SK-N-MC (cell line): ENCODE measurements at places on chromosomes 6 and 20.

DNA sequence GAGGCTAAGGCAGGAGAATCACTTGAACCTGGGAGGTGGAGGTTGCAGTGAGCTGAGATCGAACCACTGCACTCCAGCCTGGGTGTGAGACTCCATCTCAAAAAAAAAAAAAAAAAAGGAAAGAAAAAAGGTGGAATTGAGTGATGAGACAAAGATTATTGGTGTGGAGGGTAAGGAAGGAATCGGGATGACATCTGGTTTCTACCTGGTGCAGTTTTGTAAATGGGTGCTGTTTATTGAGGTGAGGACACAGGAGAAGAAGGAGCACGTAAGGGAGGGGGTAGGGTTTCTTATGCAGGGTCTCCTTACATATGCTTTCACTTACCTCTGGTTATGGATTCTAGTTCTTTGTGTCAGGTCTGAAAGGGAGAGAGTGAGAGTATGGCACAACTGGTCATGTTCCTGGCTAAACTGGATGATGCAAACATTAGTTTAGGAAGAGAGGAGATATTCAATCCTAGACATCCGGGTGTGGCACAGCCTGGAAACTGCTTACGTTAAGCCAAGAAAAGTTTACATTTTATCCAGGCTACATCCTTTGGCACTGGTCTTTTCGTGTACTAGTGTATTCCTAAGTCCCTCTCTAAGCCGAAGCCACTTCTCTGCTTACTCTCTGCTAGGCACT, 5.4 kb downstream of the RALY start:
- DNase-seq, result no peak

DNA sequence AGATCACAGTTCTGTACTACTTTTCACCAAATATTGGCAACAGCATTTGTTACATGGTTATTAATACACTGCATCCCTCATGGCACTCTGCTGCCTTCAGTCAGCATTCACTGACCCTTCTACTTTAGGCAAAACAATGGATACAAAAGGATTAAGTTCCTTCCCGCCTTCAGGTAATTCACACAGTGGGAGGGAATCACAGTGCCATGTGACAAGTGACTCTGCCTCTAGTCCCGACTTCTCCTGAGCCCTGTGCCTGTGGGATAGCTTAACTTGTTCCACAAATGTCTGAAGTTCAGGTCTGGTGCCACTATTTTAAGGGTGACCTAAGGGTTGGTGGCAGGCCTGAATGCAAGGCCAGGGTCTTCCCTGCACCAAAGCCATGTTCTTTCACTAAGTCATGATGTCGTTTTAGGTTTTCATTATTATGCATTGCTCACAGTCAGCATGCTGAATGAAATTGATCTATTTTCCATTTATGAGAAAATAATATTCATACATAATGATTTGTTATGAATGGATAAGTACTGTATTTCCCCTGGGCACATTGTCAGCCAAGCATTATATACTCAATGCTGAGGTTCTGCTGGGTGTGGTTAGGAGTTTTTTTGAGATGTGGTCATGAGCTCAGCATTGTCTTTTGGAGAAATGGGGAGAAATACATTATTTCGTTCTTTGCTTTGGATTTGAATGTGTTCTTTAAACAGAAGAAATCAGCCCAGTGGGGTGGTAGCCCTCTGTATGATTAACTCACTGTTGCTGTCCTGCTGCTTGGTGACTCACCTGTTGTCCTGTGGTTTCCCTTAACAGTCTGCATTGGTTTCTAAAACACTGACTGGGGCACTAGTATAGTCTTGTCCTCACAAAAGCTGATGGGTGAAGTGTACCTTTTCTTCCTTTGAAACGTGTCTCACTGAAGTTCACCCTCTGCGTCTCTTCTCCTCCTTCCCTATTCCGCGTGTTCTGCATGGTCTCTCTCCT, 66.4 kb downstream of the AFDN start:
- no peak for DNase-seq

GRCh38 chr20:48066246-48066645, 281.0 kb upstream of the SULF2 start:
- no peak for DNase-seq

GRCh38 chr6:114605656-114606055, 262.8 kb upstream of the HS3ST5 start:
- DNase-seq, result no peak

GRCh38 chr20:32984196-32984595, 20.0 kb downstream of the SUN5 start:
- DNase-seq, result no peak

GRCh38 chr20:48051794-48052474, 266.7 kb upstream of the SULF2 start:
- DNase-seq, result no peak

DNA sequence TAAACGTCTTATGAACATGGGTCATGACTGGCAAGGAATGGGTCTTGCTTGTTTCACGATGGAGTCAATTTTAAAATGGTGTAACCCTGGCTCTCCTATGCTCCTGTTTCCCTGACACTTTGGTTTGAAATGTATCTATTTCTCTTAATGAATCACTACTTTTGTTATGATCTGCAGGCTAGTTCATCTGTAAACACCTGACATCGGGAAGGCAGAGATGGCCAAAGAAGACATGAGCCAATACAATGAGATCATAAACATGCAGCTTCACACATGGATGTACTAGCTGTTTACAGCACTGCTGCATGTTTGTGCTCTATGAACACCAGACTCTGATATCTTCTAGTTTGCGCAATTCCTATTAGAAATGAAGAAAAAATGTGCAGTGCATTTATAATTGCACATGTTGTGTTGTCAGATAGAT, 11.0 kb upstream of the RAD21L1 start:
- no peak for DNase-seq

DNA sequence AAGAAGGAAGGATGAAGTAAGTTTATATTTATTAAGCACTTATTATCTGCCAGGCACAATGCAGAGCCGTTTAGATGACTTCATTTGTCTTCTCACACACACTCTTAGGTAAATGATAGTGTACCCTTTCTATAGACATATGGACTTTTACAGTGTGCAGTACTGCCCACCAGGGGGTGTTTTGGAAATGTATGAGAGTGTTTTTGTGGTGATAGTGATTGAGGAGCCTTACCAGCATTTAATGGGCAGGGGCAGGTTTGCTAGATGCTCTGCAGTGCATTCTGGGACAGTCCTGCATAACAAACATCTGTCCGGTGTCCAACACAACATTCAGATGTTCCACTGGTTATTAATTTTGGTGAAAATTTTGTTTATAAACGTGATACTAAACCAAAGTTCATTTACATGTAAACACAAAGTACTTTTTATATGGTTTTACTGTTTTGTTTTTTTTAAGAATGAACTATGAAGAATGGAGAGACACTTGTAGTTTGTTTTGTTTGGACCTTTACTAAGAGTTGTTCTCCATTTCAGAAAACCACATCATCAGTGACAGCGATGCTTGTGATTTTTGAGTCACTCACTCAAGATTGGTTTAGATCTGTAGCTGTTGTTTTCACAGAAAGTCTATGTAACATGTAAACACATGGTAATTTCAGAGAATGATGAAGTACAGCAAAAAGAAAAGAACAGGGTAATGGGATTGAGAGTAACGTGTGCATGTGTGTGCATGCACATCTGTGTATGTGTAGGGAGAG, 19.9 kb downstream of the KCNS1 start:
- DNase-seq, result no peak
